Frontal cortex (tissue), 4 donors: ENCODE measurements at places on chromosomes 7 and 10. TPM values are rescaled to one million over a fixed set of nuclear protein-coding genes. Genes with fewer than 3 reads are reported as not detected.

- no peak for DNase-seq
Measured at GRCh38 chr7:42618651-42619360, 293.1 kb downstream of the C7orf25 start.

DNA sequence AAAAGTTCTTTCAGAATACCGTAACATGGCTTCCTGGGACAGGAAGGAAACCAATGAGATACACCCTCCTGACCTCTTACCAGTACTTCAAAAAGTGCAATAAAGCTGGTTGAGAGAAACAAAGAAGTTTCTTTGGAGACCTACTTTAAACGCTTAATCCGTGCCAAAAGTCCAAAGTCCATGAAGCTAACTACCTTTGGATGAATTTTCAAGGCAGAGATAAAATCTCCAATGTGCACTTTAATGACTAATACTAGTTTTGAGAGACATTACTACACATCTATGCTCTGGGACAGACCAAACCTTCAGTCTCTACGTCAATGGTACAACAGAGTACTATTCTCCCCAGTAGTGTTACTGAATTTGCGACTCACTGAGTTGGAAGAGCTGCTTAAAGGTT, 46.1 kb downstream of the UBE2H start:
- DNase-seq: no peak

DNA sequence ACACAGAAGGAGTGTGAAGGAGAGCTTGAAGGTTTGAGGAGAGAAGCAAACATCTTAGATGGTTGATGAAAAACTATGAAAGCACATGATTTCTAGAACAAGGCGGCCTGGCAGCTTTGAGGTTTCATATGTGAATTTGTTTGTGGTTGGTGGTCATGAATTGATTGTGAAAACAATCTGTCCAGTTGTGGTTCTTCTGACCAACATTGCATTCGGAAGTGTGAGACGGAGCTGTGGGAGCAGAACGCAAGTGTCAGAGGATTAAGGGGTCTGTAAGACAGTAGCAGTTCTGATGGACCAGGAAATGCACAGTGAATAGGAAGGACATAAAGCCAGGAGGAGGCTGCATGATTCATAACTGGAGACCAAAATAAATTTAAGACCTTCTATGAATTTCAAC, 594.6 kb downstream of the NXPH1 start:
- DNase-seq: no peak

Gene C10orf67
- 0.41 TPM for total RNA-seq

Gene TBXAS1
- 2.9 TPM for total RNA-seq
